ENCODE measurements at places on chromosomes 7 and 10.
A peak's percentile ranks its signal among the peaks of the same experiment; 100 is the strongest.

DNA sequence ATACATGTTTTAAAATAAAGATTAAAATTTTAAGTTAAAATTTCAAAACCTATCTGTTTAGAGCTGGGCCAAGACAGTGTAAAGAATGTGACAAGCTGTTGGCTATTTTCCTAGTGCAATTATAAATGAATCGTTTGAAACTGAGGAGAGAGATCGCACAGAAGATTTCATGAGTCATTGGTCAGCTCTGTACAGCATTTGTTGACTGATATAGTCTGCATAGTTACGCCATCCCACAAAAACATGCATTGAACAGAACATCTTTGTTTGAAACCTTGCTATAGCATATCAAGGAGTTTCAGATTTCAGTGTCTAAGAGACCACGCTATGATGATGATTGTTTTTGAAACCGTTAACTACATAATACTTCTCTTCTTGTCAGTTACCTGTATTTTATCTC, 1.3 kb upstream of the C10orf67 start:
- peak; percentile 63 for DNase-seq

DNA sequence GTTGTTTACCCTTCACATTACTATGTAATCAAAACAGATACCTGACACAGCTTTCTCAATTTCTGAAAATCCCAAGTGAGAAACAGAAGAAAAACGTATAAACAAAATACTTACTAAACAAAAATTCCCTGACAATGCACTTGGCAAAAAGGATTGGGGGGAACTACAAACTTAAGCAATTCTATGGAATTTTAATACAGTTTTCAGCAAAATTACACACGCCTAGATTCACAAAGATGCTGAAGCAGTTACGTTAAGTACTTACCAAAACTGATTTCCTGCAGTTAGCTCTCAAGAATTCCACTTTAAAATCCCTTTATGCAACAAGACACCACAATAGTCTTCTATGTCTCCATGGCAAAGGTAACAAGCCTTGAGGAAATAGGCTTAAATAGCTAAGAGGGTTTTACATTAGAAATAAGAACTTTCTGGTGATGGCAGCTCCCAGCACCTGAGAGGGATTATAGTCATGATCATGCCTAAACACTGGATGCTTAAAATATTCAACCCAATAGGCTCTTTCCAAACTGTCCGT, 10.8 kb downstream of the TOMM7 start:
- no peak for DNase-seq

- DNase-seq: peak; percentile 94
Measured at GRCh38 chr10:14605231-14605925, 169.3 kb downstream of the FAM107B start.

GRCh38 chr10:30591249-30591670, 38.3 kb downstream of the LYZL2 start:
- peak; percentile 64 for DNase-seq

GRCh38 chr7:157557263-157557662, 220.5 kb downstream of the DNAJB6 start:
- DNase-seq: no peak

DNA sequence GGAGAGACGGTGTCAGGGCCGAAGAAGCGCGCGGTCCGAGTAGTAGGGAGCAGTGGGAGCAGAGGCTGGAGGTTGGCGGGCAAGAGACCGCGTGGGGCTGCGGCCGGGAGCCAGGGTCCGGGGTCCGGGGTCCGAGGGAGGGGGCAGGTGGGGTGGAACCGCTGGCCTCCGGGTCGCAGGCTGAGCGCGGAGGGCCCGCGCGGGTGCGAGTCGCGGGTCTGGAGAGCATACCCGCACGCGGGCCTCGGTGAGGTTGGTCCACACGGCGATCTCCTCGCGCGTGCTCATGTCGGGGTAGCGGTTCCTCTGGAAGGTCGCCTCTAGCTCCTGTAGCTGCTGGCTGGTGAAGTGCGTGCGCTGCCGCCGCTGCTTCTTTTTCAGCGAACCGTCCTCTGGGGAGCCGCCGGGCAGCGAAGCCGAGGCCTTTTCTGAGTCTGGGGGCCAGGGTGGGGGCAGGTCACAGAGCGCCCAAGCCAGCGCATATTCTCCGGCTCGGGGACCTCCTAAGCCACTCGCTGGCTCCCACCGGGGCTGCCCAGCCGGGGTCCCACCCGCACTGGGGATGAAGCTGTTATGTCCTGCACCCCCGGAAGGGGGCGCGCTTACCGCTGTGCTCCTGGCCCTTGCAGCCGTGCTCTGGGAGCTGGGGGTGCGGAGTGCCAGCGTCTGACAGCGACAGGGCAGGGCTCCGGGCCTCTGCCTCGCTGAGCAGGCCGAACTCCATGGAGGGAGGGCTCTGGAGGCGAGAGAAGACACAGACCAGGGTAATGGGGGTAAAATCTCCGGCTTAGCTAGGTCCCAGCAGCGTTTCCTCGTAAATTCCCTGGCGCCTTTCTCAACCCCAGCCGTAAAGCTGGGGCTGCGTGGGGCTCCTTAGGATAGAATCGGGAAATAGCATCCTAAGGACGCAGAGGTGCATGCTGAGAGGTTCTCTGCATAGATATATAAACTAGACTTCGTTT, 5.5 kb downstream of the ELOVL3 start:
- DNase-seq: peak; percentile 84

DNA sequence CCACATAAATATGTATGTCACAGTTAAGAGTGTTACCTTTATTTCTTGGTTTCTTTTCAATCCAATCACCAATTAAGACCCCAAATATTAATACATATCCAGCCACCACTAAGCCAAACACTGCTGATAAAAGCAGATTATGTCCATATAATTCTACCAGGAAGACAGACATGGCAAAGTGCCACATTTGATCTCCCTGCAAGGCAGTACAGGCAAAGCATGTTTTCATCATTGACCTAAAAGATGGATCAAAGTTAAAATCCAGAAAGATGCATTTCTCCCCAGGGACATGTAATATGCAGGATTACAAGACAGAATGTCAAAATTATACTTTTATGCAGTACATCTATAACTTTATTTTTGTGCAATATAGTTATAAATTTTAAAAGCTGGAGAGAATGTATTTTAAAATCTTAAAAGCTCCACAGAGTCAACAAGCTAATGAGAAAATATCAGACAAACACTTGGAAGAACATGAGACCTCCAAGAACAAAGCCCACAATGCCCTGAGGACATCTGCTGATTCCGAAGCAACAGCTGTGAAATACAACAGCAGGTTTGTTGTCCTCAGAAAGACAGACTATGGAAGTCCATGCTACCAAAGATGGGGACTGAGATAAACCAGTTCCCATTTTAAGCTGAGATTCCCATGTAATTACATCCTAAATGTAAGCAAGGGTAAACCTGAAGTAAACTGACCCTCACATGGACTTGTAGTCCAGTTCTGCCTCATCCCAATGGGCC, 54.5 kb upstream of the TOMM7 start:
- DNase-seq: no peak

- no peak for DNase-seq
Measured at GRCh38 chr10:4519658-4520402, 306.2 kb upstream of the AKR1E2 start.

GRCh38 chr7:71191771-71192170, 59.8 kb downstream of the GALNT17 start:
- DNase-seq: no peak

GRCh38 chr7:139566075-139566474, 42.6 kb downstream of the CLEC2L start:
- DNase-seq: no peak

- no peak for DNase-seq
Measured at GRCh38 chr7:148218603-148219002, 372.0 kb upstream of the C7orf33 start.

DNA sequence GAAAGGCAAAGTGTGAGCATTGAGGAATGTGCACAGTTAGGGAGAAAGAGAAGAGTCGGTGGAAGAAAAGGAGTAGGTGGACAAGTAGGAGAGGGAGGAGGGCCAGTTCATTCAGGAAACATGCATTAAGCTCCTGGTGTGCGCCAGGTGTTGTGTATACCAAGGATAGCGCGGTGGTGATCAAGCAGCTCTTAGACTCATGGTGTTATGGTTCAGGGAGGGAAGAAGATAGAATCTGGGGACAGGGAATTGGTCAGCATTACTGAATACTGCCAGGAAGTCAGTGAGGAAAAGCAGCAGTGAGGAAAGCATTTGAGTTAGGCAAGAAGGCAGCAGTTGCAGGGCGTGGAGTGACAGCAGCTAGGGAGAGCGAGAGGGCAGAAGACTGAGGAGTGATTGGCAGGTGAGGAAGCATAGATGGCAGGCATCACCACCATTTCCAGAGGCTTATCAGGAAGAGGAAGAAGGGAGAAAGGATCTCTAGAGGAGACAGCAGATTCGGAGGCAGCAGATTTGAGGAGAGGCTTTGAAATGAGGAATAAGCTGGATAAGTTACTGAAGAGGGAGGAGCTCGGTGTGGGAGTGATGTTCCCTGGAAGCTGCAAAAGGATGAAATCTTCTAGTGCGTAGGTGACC, 265.6 kb downstream of the GFRA1 start:
- no peak for DNase-seq

- no peak for DNase-seq
Measured at GRCh38 chr7:72710983-72711382, 117.0 kb downstream of the TYW1B start.

DNA sequence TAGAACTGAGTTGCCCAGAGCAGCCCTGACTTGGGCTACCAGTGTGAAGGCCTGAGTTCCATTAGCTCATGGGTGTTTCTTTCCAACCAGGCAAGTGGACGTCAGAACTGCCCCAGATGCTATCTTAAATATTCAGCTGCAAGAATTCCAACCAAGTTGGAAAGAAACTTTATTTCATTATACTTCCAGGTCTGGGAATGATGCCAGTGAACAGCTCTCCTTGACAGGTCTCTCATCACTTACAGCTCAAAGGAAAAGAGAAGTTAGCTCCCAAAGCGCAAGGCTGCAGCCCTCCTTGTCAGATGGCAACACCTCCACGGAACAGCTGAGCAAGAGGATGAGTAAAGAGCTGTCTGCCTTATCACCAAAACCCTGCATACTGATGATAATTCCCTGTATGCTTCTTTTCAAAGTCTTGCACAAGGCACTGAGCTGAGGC, 255.5 kb upstream of the AOAH start:
- no peak for DNase-seq

- no peak for DNase-seq
Measured at GRCh38 chr10:113319479-113319878, 233.4 kb upstream of the HABP2 start.

DNA sequence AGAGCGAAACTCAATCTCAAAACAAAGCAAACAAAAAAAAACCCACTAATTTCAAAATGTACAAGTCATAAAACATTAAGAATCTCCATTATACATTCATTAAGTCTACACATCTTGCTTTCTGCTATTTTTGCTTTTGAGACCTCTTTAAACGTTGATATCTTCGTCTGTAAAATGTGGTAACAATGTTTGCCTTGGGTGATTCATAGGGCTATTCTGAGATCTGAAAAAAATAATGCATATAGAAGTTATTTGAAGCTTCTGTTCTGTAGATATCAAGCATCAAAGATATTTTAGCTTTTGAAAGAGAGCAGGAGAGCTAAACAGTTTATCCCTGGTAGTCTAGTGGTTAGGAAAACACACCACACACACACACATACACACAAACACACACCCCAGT, 158.1 kb upstream of the PLXDC2 start:
- DNase-seq: no peak

DNA sequence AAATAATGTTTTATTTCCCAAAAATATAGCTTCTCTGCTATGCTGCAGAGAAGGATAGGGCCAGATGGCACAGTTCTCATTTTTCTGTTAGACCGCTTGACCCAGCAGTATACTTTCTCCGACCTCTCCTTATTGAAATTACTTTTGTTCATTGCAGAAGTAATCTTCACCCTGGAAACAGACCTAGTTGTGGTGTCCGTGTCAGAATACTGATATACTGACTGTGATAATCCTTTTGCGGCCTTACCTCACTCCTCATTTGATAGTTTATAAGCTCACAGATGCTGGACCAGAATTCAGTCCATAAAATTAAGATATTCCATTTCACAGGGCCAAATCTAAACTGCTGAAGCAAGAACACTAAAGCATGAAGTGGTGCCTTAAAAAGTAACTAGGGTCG, 260.6 kb upstream of the DKK1 start:
- DNase-seq: no peak

DNA sequence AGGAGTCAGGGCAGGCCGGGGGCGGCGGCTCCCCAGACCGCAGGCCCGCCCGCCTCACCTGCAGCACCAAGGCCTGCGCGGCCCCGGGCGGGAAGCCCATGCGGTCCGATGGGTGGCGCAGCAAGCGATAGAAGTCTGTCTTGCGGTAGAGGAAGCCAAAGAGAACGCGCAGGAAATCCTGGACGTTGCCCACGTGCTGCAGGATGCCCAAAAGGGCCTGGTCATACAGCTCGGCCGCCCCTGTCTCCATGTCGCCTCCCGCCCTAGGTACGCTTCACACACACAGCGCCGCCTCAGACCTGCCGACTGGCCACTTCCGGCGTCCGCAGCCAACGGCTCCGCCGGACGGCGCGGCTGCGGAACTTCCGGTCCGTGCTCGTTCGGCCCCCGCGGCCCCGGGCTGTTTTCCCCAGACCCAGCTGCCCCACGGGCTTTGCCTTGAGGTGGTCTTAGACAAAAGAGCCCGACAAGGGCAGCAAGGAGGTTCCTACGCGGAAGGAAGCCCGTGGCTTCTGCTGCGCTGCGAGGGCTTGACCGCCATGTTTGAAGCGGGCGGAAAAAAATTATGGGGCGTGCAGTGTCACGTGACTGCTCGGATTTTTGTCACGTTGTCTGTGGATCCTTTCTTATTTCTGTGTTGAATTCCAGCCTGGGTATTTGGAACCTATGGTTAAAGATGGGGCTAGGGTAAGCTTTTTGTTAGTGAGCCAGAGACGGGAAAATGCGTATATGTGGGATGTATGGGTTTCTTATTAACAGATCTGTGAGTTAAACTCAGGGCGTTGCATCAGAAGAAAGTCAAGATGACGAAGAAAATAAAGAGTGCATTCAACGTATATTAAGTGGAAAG, at the start of gene NUDCD3:
TSS of gene NUDCD3 (minus strand) at position 308 of the 850 bp plus-strand sequence. CDS start at position 250, 58 bp downstream.
- DNase-seq: peak; percentile 86

GRCh38 chr7:115338016-115338415, 416.1 kb downstream of the MDFIC start:
- DNase-seq: no peak

DNA sequence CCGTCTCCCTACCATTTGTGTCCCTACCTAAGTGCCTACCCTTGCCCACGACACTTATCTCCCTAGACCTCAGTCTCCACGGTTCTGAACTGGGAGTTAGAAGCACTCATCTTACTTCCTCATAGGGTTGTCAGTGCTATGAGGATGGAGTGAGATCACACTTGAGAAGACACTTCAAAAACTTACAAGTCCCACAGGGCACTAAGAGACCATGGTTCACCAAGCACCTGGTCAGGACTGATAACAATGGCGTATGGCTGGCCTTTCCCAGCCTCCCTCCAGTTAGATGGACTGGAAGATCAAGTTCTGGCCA, 43.2 kb downstream of the KCNMA1 start:
- DNase-seq: no peak

GRCh38 chr7:150410680-150411346, 31.7 kb downstream of the ZNF775 start:
- no peak for DNase-seq

DNA sequence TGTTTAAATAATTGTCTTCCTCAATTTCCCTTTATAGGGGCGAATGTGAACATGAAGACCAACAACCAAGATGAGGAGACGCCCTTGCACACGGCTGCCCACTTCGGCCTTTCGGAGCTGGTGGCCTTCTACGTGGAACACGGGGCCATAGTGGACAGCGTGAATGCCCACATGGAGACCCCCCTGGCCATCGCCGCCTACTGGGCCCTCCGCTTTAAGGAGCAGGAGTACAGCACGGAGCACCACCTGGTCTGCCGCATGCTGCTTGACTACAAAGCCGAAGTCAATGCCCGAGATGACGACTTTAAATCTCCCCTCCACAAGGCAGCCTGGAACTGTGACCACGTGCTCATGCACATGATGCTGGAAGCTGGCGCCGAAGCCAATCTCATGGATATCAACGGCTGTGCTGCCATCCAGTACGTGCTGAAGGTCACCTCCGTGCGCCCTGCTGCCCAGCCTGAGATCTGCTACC, 42.1 kb downstream of the ASB4 start:
- no peak for DNase-seq

All from activated CD4-positive, alpha-beta T cell treated with anti-CD3 and anti-CD28 coated beads, Interleukin-10, Interleukin-2, amounts not matched to agents 100 ng/mL and 50 ng/mL, durations not matched to agents 16 hours and 8 hours (primary cell).